ENCODE measurements at places on chromosomes 16 and 17.
A peak's percentile ranks its signal among the peaks of the same experiment; 100 is the strongest.

DNA sequence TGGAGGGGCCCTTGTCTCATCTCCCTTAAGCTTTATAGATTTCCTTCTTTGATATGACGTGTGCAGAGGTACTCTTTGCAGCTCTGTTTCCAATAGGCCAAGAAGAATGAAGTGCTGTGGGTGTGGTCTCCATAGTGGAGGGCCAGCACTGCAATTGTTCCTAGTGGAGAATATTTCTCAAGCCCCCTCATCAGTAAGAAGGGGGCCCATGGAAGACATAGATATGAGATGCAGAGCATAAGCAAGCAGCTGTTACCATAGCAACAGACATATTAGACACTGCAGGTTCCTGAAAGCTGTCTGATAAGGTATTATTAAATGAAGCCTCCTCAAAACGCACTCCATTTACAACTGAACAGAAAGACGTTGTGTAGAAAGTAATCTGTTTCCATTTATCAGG is 240.7 kb downstream of the ZFHX3 start:
- no peak for DNase-seq

DNA sequence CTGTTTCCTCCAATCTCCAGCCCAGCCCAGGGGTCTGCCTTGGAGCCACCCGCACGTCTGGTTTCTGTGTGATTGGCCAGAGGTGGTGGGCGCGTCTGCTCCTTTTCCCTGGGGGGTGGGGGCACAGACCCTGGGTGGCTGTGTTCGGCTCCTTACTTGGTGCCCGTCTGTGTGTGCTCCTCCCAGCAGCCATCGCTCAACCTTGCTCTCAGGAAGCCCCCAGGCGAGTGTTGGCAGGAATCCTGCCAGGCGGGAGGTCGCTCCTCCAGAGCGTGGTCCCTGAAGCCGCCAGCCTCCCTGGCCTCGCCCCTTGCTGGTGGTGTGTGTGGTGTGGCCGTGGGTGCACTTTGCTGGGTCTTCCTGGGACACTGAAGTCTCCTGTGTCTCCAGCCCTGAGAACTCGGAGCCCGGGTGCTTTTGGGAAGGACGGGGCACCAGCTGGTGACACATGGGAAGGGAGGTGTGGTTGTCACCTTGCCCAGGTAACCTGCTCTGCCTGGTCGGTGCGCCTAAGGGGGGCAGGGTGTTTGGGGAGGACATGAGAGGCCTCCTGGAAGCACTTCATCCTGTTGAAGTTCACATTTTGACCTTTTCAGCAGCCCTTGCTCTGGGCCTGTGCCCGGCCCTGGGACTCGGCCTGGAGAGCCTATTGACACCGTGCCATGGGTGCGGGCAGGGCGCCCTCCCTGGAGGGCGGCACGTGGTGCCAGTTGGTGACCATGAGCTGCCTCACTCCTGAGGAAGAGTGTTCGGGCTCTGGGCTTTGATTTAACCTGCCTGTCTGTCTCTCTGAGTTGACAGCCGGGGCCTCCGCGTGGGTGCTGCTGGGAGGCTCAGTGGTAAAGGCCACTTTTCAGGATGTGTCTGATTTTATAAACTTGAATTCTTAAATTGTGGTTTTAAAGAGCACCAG is 49.0 kb upstream of the ZNF750 start:
- DNase-seq = peak; percentile 92

GRCh38 chr16:6891496-6891895 is 441.1 kb upstream of the RBFOX1 start:
- no peak for DNase-seq

GRCh38 chr17:41510251-41511065 is 5.0 kb upstream of the KRT13 start:
- no peak for DNase-seq

DNA sequence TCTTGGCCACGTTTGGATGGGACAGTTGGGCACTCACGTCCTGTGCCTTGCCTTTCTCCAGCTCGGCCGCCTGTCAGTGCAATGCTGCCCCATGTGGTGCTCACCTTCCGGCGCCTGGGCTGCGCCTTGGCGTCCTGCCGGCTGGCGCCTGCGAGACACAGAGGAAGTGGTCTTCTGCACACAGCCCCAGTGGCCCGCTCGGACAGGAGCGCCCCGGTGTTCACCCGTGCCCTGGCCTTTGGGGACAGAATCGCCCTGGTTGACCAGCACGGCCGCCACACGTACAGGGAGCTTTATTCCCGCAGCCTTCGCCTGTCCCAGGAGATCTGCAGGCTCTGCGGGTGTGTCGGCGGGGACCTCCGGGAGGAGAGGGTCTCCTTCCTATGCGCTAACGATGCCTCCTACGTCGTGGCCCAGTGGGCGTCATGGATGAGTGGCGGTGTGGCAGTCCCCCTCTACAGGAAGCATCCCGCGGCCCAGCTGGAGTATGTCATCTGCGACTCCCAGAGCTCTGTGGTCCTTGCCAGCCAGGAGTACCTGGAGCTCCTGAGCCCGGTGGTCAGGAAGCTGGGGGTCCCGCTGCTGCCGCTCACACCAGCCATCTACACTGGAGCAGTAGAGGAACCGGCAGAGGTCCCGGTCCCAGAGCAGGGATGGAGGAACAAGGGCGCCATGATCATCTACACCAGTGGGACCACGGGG is 7.1 kb downstream of the ACSF3 start:
- no peak for DNase-seq
